Neural crest cell (in vitro differentiated cells): ENCODE measurements at places on chromosomes 2 and 18. TPM values are rescaled to one million over a fixed set of nuclear protein-coding genes. Genes with fewer than 3 reads are reported as not detected.

The CXCR2 gene
- total RNA-seq = not detected in 2 replicates

DNA sequence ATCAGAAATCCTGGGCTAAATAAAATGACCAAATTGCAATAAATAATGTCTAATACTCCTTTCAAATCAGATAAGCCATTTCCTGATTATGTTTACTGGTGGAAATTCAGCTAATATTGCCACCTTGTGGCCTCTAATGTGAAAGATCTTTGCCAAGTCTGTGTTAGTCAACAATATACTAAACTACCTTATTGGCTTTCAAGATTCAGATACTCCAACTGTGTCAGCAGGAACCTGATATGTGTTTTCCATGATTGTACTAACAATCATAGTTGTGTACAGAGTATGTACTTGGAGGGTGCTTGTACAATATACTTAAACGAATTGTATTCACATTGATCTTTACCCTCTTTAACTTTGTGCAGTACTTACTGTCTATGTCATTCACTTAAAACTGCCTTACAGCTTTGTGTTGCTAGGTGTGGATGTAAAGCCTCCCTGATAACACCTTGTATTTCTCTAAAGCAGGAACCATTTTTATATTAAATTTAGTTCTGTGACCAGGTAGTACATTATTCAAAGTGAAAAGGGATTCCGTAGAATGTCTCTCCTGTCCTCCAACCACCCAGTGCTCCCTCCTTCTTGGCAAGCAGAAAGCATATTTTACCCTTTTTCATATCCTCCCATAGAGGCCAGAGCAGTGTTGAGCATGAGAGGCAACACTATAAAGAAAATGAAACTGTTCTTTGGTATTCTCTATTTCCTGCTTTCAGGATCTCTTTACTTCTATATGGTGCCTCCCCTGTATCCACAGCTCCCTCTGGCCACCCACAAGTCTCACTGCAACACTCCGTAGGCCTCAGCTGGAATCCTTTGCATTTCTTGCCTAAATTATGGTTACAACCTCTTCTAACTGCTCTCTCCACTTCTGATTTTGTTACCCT is 75.2 kb upstream of the C2orf15 start:
- DNase-seq = no peak

DNA sequence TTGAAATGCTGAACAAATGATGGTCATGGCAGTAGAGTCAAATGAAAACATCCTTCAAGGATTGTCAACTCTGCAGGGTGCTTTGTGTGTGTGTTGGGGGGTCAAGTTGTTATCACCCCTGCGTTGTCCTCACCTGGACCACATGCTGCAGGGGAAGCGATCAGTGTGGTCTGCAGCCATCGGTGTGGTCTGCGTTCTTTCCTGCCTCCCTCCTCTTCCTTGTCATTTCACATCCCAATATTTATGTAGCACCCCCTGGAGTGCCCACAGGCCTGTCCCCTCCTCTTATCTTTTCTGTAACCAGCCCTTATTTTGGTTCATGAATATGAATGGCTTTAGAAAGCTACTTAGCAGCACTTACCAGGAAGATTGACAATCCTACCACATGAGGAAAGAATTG is 38.9 kb downstream of the UGP2 start:
- no peak for DNase-seq

DNA sequence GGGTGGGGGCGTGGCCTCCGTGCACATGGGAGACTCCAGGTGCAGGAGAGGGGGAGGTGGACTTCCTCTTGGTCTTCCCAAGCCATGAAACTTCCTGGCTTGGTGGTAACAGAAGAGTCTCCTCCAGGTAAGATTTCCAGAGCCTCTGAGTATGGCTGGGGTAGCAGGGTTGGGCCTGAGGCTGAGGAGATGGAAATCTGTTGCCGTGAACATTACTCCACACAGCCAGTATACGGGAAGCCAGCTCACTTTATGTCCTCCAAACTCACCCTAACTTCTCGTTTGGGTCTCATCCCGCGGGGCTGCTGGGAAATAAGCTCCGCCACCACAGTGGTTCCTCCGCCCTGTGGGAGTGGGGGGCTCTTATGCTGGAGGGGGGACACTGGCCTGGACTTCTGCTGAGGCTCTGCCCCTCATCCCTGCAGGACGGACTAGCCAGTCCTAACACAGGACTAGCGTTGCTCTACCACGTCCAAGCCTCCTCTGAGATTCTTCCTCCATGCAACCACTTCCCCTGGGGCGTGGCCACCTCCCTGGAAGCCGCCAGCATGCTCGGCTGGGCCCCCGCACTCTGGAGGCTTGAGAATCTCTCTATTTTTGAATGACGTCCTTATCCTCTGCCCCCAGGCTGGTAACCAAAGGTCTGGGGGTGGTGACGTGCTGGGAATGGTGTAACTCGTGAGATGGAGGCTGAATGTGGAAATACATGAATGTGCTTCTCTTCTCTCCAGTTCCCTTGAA is 777 bp upstream of the RAB17 start:
- no peak for DNase-seq

- no peak for DNase-seq
These were observed 153.7 kb downstream of the SOX11 start for GRCh38 chr2:5845798-5846330.
